ENCODE measurements at places on chromosomes 11 and 22.

GRCh38 chr11:358129-358800 is 11.0 kb upstream of the B4GALNT4 start:
- no peak for DNase-seq

- DNase-seq = no peak
Measured at GRCh38 chr11:94837317-94837716, 69.2 kb downstream of the AMOTL1 start.

- DNase-seq = no peak
Measured at GRCh38 chr11:7413961-7414915, 71.1 kb upstream of the OLFML1 start.

- DNase-seq = no peak
Measured at GRCh38 chr11:22657101-22657694, 9.2 kb upstream of the GAS2 start.

- peak; percentile 72 for DNase-seq
Measured at GRCh38 chr22:35582861-35583670, 34.1 kb downstream of the MB start.

All from GM18507 (cell line).